Activated CD8-positive, alpha-beta memory T cell treated with anti-CD3 and anti-CD28 coated beads for 1 hour (primary cell): ENCODE measurements at places on chromosomes 12 and 14.

DNA sequence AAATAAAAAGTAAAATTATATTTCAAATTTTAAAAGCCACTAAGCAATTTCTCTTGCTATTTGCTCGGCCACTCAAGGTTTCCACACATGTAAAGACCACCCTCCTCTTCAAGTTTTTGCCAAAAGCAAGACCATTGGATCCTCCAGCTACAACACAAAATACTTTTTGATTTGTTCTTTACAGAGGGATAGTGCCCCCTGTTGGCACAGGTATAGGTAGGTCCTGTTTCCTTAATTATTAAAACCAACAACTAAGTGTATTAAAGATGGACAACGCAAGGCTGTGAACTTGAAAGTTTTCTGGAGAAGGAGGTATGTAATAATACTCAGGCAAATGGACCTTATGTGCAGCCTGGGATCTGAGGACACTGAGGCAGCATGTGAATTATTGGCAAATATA is 23.8 kb downstream of the ATP6V1D start:
- no peak for DNase-seq

GRCh38 chr12:124917841-124918621 is 3.6 kb upstream of the UBC start:
- no peak for DNase-seq

DNA sequence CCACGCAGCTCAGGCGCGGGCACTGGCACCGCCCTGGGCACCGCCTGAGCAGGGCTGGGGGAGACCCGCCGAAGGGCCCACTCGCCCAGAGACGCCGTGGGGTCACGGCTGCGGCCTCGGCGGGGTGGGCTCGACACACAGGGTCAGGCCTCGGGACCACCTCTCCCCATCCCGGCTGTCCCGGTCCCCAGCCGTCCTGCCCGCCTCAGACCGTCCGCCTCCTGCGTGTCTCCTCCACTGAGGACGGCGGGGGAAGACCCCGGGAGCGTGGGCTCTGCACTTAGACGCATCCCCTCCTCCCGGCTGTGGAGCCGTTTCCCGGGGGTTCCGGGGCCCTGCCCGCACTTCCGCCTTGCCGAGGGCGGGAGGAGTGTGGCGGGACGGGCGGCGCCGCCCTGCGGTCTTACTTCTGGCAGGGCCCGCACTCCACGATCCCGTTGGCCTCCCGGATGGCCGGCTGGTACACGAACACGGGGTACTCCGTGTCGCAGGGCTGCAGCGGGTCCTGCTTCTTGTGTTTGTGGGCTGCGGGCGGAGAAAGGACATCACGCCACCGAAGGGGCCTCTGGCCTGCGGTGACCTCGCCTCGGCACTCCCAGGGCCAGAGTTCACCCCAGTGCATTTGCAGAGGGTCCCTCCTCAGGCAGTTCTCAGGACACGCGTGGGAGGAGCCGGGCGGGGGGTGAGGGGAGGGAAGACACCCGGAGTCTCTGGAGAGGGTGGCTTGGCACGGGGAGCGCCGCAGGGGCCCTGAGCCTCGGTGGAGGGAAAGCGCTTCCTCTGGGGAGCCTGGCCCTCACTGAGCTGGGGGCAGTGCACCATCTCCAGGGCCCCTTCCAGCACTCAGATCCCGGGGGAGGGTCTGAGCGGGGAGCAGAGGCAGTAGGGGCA is 23.1 kb upstream of the LRTM2 start:
- no peak for DNase-seq

GRCh38 chr12:113050795-113051194 is 5.7 kb upstream of the DTX1 start:
- no peak for DNase-seq

DNA sequence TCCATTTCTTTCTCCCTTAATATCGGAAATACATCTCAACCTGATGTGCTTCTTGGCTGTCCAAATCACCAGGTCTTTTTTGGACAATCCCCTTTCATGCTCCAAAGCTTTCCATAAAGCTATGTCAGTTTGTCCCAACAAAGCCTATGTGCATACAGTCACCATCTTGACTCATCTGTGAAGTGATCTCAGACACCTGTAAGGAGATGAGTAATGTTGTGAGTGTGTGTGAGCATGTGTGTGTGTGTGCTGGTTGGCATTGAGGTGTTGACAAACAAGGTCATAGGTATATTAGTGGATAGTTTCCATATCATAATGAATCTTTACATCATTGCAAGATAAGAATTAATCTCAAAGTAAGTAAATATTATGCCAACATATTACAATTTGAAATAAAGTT is 1243.3 kb upstream of the SEL1L start:
- no peak for DNase-seq

DNA sequence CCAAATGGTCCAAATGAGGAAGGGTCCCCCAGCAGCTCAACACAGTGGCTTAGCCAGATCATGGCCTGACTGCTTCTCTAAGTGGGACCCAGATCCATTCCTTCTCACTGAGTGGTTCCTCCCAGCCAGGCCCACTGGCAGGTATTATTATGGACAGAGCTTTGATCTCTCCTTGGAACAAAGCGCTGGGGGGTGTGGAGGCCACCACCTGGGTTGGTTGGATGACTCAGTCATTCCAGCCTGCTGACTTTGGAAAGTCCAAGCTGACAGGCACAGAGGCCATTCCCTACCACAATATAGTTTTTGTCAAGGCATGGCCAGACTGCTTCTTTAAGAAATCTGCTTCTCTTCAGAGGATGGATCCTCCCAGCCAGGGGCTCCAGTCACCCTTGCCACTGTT is 341.1 kb downstream of the BTG1 start:
- DNase-seq = no peak

GRCh38 chr12:50507930-50508329 is 3.1 kb downstream of the DIP2B start:
- no peak for DNase-seq

- no peak for DNase-seq
Measured at GRCh38 chr14:77281852-77282410, 10.9 kb upstream of the NGB start.

- no peak for DNase-seq
Measured at GRCh38 chr12:129862561-129863175, 41.2 kb downstream of the TMEM132D start.

DNA sequence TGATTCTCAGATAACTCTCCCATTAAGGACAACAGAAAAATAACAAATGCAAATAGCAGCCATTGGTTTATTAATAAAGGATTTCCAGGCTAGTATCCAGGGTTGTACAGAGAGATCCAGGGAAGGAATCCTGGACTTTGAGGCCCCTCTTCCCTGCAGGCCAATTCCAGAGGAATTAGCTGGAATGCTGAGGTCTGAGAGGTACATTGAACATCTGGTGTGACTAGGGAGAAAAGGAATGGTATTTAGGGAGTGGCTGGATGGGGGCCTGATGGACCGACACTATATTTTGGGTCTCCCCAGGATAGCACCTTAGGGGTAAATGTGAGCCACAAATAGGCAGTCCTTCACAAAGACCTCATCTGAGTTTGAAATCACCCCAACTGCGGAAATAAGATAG is 924.5 kb downstream of the AACS start:
- no peak for DNase-seq

GRCh38 chr12:71503579-71504391 is 64.2 kb downstream of the LGR5 start:
- no peak for DNase-seq

GRCh38 chr12:62533087-62533754 is 66.6 kb downstream of the MON2 start:
- DNase-seq = no peak

- DNase-seq = no peak
Measured at GRCh38 chr12:72278894-72279293, 6.7 kb downstream of the TRHDE start.

GRCh38 chr12:28781671-28782652 is 367.1 kb upstream of the FAR2 start:
- DNase-seq = no peak

DNA sequence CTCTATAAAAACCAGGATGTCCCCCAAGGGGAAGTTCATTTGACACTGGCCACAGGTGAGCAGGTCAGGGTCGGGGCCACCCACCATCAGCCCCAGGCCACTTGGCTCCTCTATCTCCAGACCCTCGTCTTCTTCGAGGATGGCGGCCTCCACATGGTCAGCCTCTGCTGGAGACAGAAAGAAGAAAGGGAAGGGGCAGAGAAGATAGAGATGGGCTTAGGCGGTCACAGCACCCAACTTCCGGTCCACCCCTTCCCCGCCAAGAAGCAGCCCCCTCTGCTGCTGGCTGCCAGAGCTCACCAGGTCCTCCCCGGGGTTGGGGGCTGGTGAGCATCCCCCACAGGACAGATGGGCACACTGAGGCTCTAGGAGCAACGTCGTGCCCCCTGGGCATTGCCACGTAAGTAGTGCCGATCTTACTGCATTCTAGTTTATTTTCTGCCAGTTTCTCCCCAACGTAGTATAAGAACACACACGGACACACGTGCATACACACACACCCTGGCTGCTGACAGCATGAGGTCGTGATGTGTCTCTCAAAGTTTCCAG is 14.2 kb downstream of the BCL11B start:
- DNase-seq = no peak

- no peak for DNase-seq
Measured at GRCh38 chr14:89089330-89089729, 264.9 kb downstream of the TTC8 start.

DNA sequence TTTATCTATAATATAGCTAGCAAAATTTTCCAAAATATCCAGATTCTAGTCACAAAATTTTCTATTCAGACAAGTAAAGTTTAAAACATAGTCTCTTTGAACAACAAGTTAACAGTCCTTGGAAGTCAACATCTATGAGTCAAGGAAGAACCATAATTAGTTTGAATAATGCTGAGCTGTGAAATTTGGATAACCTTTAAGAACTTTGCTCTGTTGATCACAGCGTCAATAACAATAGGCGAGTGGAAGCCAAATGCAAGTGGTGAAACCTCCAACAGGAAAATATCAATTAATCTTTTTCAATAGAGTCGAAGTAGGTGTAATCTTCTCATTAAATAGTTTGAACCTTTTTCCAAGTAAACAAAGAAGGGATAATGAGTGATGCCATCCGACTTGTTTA is 466.6 kb downstream of the FOXG1 start:
- no peak for DNase-seq

GRCh38 chr14:101276309-101277091 is 284.8 kb upstream of the DIO3 start:
- DNase-seq = no peak

DNA sequence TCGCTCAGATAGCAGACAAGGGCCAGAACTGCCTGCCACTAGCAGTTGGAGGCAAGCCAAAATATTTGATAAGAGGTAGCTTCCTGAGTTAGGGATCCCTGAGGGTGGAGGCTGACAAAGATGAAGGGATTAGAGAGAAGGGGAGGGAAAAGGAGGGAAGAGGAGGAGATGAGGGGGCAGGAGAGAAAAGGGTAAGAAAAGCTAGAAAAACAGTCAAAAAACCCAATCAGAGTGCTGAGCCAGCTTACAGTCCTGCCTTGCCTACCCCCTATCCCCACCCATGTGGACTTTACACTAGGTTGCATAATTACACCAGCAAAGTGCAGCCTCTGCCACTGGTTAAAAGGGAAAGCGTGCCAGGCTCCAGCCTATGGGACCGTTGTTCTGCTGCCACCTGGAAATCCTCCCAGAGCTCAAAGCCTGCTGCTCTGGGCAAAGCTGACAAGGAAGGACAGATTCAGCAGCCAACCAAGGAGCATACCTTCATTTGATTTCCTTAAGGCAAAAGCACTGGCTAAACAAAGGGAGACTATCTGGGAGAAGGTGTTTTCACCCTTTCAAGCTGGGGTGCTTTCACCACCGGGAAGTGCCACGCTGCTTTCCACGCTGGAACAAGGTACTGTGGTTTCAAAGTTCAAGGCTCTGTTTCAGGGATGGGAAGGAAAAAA is 3.8 kb upstream of the NUMB start:
- DNase-seq = no peak

GRCh38 chr14:101083564-101084435 is 180.3 kb upstream of the RTL1 start:
- no peak for DNase-seq
